ENCODE measurements at places on chromosomes 5 and 9. TPM values are rescaled to one million over a fixed set of nuclear protein-coding genes. Genes with fewer than 3 reads are reported as not detected.

The RANBP17 gene
- 2.9 TPM for total RNA-seq

The SMIM33 gene
- total RNA-seq: not detected

The ERAP2 gene
- total RNA-seq: 1.6 TPM

The SPINK7 gene
- total RNA-seq: not detected

The ECM2 gene
- 0.10 TPM for total RNA-seq

The PHAX gene
- total RNA-seq: 56.6 TPM

The GNE gene
- 17.3 TPM for total RNA-seq

The PGM5 gene
- not detected for total RNA-seq
